T-helper 2 cell (primary cell): ENCODE measurements at places on chromosomes 11 and 22.
A peak's percentile ranks its signal among the peaks of the same experiment; 100 is the strongest.

- no peak for DNase-seq
Observed at GRCh38 chr11:76206327-76207081, at the start of gene WNT11. TSS of gene WNT11 (minus strand) at chr11:76206502. CDS start at chr11:76206407, 95 bp downstream.

DNA sequence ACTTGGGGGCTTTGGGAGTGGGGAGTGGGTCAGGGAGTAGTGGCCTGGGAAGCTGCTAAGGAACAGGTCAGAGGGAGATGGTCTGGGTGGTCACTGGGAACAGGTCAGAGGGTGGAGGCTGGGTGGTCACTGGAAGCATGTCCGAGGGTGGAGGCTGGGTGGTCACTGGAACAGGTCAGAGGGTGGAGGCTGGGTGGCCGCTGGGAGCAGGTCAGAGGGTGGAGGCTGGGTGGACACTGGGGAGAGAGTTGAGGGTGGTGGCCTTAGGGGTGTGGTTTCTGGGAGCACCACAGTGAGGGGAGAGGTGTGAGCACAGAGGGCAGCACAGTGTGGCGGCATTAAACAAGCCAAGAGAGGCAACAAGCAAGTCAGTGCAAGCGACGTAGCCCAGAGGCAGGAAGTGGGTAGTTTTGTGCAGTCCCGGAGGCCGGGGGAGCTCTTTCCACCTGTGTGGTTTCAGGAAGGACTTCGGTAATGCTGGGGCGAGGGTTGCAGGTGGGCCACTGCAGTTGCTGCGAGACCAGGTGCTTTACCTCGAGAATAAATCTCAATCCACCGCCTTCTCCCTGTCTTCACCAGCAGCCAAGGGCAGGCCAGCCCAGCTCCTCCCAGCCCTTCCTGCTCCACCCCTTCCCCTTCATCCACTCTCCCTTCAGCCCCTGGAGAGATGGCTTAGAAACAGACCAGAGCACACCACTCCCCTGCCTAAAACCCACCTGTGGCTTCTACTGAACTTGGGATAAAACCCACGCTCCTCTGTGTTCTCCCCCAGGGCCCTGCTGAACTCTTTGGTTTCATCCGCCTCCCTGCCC lies 3.2 kb upstream of the CACNA1I start:
- no peak for DNase-seq

DNA sequence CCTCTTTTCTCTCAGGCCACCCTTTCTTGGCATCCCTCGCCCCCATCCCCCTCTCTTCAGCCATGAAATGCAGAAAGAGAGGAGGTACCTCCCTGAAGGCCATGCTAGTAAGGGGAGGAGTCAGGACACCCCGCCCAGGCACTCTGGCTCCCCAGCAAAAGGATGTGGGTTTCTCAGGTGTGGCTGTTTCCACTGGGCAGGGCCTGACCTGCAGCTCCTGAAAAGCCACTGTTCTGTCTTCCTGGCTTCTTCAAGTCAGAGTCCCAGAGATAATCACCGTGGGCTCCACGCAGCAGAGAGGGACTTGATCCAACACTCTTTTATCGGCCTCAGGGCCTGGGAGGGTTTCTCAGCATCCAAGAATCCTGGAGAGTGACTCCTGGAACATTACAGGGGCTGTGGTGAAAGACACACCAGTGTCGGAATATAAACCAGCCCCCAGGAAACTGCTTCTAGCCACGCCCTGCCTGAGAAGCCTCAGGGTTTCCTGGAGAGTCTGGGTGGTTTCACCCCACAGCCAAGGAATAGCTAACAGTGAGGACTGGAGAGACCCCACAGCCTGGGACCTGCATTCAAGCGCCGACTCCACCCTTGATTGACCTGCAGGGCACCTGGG lies 45.7 kb upstream of the TSPAN18 start:
- no peak for DNase-seq

- no peak for DNase-seq
Observed at GRCh38 chr11:45161252-45162063, 15.0 kb downstream of the PRDM11 start.

DNA sequence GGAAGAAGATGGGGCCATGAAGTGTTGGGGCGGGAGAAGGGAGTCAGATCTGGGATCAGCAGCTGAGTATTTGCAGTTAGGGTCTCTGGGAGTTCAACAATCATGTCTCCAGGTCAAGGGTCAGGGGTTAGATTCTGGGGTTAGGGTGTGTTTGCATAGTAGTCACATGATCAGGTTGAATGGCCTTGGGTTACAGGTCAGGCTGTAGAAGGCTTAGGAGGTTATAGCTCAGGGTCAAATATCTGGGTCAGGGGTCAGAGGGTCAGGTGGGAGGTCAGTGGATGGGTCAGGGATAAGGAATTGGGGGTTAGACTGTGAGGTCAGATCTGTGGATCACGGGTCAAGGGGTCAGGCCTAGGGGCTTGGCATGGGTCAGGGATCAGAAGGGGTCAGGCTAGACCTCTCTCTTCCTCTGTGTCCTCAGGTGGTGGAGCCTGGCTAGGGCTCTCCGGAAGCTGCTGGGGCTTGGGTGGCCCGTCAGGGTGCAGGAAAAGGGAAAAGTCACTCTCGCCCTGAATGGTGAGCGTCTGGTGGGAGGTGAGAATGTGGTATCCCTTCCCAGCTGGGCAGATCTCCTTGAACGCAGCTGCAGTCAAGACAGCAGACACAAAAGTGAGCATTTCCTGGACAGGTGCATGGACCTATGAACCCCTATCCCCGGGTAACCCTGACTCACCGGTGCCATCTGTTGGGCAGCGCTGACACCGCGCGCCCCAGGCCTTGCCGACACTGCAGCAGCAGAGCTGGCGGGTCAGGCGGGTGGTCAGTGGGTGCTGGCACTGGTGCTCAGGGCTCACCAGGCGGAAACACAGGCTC lies 6.4 kb downstream of the LTBP3 start:
- DNase-seq, result peak; percentile 50

DNA sequence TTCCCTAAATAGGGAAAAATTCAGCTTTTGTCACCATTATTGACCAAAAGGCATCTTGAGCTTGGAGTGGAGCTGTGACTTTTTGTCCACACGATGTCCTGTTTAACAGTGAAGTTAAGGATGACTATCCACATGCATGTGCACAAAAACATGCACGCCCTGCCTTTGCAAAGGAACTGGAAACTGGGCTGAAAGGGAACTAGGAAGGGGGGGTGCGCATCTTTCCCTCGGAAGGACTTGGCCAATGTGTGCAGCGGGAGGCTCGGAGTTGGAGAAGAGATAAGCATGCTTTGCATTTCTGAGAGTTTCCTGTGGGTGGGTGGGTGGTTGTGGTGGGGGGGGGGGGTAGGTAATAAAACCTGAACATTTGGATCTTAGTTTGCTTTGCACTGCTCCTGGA lies 411 bp upstream of the KIRREL3 start:
- DNase-seq, result no peak

- DNase-seq, result no peak
Observed at GRCh38 chr22:18119409-18120110, 9.0 kb downstream of the TUBA8 start.

- DNase-seq, result no peak
Observed at GRCh38 chr11:36699271-36699670, 101.2 kb upstream of the RAG2 start.

- DNase-seq, result no peak
Observed at GRCh38 chr22:48057116-48057835, 1294.8 kb downstream of the TBC1D22A start.

DNA sequence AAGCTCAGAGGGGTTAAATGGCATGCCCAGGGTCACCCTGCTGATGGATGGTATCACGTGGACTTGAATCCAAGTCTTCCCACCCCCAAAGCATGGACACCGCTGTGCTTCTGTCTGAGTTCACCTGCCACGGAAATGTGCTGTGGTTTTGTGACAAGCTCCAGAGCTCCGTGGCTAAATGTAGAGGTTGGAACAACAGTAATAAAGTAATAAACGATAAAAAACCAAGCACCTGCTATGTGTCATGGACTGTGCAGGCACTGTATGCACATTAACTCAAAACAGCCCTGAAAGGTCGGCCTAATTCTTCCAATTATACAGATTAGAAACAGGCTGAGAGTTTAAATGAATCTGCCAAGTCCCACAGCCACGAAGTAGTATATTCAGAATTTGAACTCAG lies 182.1 kb upstream of the NAV2 start:
- no peak for DNase-seq

GRCh38 chr22:49021926-49022815 lies 805.5 kb downstream of the BRD1 start:
- DNase-seq, result no peak

DNA sequence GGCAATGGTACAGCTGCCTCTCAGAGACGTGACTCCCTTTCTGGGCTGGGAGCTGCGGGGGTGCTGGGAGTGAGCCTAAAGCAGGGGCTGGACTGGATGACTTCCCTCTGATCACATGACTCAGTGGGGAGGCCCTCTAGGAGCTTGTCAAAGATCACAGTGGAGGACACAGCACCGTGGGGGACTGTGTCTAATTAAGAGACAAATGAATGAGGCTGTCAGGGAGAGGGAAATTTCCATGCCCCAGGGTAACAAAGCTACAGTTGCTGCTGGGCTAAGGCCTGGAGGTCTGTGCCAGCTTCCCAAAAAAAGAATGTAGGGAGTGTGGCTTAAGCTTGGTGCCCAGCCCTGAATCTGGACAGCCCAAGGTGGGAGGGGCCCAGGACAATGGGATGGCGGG lies 262.8 kb upstream of the PLET1 start:
- no peak for DNase-seq

DNA sequence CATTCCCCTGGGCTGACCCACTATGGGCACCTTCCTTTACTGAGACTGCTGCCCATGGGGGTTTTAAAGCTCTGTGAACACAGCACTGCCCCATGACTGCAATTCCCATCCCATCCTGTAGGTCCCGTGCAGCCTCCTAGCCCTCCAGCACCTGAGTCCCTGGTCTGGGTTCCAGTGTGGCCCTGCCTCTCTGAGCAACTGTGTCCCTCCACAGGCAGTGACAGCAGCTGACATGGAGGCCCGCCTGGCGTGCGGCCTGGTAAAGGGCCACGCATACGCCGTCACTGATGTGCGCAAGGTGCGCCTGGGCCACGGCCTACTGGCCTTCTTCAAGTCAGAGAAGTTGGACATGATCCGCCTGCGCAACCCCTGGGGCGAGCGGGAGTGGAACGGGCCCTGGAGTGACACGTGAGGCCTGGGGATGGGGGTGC lies 12.6 kb downstream of the OMP start:
- no peak for DNase-seq

DNA sequence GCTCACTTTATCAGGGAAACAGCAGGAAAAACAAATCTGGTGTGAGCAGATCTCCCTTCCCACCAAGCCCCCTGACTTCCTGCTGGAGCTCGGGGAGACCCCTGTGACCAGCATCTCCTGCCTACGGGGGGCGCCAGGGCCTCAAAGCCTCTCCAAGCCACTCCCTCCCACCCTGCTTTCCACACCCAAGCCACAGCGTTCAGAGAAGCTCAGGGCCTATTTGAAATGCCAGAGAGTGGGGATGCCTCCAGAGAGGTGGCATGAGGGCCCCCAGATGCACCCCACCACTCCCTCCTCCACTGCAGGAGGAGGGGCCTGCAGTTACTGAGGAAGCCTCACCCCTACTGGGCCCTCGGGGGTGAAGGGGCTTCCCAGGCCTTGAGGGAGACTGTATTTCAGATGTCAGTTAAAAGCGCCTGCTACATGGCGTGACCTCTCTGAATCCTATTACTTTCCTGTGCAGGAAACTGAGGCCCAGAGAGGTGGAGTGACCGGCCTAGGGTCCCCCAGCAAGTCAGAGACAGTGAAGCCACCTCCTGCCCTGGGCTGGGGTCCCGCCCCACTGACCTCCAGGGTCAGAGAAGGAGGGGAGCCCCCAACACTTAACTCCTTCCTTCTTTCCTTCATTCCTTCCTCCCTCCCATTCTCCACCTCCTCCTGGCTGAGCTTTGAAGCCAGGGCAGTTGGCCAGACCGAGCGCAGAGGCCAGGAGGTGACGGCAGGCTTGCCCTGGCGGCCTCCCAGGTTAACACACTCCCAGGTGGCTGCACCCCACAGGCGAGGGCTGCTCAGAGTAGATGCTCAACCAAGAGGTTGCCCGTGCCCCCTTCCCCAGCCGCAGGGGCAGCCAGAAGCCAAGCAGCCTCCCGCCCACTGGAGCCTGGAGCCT lies 6.0 kb upstream of the CDKN1C start:
- no peak for DNase-seq

DNA sequence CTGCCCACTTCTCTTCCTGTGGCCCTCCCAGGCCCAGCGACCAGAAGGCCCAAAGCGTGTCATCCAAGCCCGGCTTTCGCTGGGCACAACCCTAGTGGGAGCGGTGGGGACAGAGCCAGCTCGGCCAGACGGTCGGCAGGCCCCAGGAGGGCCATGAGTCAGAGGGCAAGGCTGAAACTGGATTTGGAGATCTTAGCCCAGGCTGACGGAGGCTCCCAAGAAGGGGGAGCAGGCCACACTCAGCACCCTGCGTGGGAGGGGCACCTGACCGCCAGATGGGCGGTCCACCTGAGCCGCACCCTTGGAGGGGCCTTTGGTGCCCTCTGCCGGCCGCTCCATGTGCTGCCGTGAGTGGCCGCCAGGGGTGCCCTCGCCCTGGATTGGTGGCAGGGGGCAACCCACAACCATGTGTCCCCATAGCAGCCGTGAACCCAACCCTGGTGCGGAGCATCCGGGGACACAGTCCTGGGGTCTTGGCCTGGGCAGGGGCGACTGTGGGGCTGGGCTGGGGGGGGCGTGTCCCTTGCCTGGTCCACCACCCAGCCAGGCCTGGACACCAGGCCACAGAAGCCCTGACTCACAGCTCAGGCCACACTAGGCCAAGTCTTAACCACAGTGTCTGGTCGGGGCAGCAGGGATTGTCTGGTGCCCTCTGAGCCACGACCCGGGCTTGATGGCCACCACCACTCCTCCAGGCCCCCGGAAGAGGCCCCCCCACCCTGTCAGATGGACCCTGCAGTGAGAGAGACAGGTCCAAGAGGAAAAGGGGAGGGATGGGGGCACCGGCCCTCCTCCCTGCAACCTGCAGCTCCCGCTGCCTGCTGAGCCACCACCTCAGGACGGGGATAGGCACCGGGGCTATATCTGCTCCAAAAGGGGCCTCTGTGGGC lies 19.2 kb upstream of the TALDO1 start:
- DNase-seq, result peak; percentile 67

DNA sequence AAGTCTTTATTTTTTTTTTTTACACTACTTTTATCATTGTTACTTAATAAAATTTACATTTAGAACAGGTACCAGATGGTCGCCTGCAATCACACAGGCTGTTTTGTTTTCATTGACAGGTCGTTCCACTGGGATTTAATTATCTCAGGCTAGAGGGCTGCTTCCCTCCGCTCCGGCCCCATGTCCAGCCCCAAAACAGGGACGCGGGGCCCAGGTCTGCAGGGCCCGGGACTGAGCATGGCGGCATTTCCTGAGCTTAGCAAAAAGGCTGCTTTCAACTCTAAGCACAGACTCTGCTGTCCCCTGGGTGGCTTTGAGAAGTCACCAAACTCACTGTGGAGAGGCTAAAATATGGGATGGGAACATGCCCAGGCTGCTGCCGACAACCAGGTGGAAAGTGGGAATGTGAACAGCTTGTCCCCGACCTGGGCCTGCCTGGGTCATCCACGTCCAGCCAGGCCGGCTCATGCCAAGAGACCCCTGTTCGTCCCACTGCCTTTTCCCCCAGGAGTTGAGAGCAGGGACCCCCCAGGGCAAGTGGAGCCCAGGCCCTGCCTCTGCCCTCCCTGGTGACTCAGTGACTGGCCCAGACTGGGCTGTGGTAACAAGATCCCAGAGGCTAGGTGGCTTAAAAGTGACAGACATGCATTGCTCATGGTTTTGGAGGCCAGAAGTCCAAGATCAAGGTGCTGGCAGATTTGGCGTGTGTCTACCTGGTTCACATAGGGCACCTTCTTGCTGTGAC lies 150.0 kb downstream of the SHANK2 start:
- DNase-seq, result no peak
